ENCODE measurements at places on chromosomes 16 and 17. TPM values are rescaled to one million over a fixed set of nuclear protein-coding genes. Genes with fewer than 3 reads are reported as not detected.

TP53TG3F gene
- total RNA-seq: not detected

CLEC19A gene
- total RNA-seq: not detected

SHCBP1 gene
- 0.88 TPM for total RNA-seq

ADGRG3 gene
- 0.31 TPM for total RNA-seq

NACA2 gene
- total RNA-seq: not detected

CDRT4 gene
- total RNA-seq: 3.4 TPM

RNU2-1 gene
- total RNA-seq: not detected

MYL4 gene
- total RNA-seq: 1,135 TPM

SEZ6 gene
- total RNA-seq: 0.16 TPM

DNAI2 gene
- not detected for total RNA-seq

SCNN1B gene
- not detected for total RNA-seq

CPPED1 gene
- total RNA-seq: 12.4 TPM

FLOT2 gene
- total RNA-seq: 36.4 TPM

SOX15 gene
- 10.9 TPM for total RNA-seq

CDH1 gene
- 0.11 TPM for total RNA-seq

SLFN14 gene
- total RNA-seq: not detected

TEKT5 gene
- not detected for total RNA-seq

EPX gene
- not detected for total RNA-seq

CSH1 gene
- not detected for total RNA-seq

BTBD17 gene
- not detected for total RNA-seq

C1QTNF1 gene
- total RNA-seq: 1.5 TPM

CDRT15L2 gene
- total RNA-seq: not detected

ZPBP2 gene
- not detected for total RNA-seq

NOMO2 gene
- total RNA-seq: 136 TPM

OR3A3 gene
- not detected for total RNA-seq

NUPR1 gene
- 5.9 TPM for total RNA-seq

OR1A1 gene
- total RNA-seq: not detected

SDR42E2 gene
- not detected for total RNA-seq

TP53TG3B gene
- not detected for total RNA-seq

DPEP3 gene
- not detected for total RNA-seq

SCIMP gene
- total RNA-seq: not detected

SYT17 gene
- total RNA-seq: 0.19 TPM

ANKS4B gene
- total RNA-seq: 0.03 TPM

CA5A gene
- total RNA-seq: not detected

GRB2 gene
- total RNA-seq: 125 TPM

PIK3R5 gene
- total RNA-seq: not detected

KRTAP3-1 gene
- not detected for total RNA-seq

Measured in myocyte (in vitro differentiated cells).